ENCODE measurements at places on chromosomes 16 and 17.

- no peak for DNase-seq
These were observed 15.4 kb upstream of the ARHGAP17 start for GRCh38 chr16:25030420-25031131.

DNA sequence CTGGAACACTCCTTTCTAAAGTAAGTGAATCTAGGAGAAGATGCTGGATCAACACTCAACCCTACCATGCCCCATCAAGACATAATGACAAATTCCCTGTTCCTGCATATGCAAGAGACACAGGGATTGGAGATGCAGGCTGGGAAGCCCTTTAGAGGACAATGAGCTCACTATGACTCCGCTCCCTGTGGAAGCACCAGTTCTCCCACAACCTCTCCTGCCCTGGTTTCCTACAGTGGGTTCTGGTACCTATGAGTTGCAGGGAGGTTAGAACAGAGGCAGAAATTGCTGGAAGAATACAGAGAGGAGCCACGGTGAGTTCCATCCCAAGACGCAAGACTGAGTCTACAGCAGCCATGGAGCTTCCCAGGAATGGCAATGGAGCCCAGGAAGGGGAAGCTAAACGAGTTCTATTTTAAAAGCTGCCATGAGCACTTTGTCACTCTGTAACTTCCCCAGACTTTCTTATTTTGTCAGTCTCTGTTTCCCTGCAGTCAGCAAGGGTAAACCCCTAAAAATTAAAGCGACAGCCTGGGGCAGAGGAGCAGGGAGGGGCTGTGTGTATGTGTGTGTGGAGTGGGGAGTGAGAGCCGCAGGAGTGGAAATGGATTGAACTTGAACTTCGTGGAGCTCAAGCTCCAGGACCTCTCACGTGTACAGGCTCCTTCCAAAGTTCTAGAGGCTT lies 42.3 kb upstream of the PIK3R6 start:
- DNase-seq, result no peak

- no peak for DNase-seq
These were observed 755.4 kb downstream of the KCNJ2 start for GRCh38 chr17:70924776-70925175.

DNA sequence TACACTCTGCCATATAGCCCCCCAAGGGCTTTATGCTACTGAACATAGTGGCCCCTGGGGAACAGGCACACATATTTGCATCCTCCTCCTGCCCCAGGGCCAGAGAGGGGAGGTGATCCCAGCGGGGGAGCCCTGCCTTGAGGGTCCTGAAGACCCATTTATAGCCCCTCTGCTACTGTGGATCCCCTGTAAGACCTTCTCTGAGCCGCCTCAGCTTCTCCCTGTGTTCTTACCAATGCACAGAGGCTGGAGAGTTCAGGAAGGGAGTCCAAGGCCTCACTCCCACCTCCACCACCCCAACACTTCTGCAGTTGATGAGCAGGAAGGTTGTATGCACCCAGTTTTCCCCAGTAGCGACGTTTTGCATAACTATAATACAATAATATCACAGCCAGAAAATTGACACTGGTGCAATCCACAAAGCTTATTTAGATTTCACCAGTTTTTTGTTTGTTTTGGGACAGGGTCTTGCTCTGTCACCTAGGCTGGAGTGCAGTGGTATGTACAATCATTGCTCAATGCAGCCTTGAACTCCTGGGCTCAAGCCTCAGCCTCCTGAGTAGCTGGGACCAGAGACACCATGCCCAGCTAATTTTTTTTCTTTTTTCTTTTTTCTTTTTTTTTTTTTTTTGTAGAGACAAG lies 1.3 kb upstream of the FAM83G start:
- no peak for DNase-seq

GRCh38 chr16:89096768-89097391 lies 3.2 kb downstream of the ACSF3 start:
- DNase-seq, result no peak

GRCh38 chr16:85850344-85850880 lies 48.5 kb upstream of the IRF8 start:
- no peak for DNase-seq

- DNase-seq, result no peak
These were observed 42.0 kb upstream of the KSR1 start for GRCh38 chr17:27414271-27414670.

DNA sequence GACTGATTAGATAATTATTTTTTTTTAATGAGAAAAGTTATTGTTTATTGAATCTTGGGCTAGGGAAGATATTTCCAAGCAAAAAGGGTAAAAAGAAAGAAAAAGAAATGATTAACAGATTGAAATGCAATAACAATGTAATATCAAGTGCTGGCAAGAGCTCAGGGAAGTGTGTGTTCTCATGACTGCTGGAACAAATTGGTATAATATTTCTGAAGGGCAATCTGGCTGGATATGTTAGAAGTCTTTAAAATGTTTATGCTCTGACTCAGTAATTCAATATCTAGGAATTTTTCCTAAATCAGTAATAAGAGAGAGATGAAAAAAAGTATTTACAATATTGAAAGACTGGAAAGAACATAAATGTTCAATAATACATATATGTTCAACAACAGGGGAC lies 7.6 kb upstream of the ZNF624 start:
- no peak for DNase-seq

DNA sequence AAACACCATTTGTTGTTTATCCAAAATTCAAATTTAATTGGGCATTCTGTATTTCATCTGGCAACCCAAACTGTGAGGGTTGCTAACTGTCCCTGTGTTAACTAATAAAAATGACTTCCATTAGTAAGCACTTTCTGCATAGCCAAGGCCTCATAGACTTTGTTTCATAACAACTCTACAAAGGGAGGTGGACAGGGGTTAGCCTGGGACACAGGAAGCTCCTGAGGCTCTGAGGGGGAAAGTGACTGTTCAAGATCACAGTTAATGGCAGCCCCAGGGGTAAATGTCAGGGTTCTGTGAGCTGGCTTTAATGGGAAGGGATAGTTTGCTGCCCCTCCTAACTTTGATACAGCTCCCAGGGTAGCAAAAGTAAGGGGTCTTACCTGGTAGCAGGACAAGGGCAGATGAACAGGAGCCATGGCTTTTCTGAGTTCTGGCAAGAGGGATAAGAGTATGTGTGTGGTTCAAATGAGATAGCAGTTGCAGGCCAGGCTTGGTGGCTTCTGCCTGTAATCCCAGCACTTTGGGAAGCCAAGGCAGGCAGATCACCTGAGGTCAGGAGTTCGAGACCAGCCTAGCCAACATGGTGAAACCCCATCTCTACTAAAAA lies 2.2 kb downstream of the HEATR9 start:
- DNase-seq, result no peak

GRCh38 chr16:28820016-28820415 lies 2.8 kb upstream of the ATXN2L start:
- DNase-seq, result no peak

- DNase-seq, result no peak
These were observed 183.5 kb downstream of the SEC14L1 start for GRCh38 chr17:77324227-77324626.

DNA sequence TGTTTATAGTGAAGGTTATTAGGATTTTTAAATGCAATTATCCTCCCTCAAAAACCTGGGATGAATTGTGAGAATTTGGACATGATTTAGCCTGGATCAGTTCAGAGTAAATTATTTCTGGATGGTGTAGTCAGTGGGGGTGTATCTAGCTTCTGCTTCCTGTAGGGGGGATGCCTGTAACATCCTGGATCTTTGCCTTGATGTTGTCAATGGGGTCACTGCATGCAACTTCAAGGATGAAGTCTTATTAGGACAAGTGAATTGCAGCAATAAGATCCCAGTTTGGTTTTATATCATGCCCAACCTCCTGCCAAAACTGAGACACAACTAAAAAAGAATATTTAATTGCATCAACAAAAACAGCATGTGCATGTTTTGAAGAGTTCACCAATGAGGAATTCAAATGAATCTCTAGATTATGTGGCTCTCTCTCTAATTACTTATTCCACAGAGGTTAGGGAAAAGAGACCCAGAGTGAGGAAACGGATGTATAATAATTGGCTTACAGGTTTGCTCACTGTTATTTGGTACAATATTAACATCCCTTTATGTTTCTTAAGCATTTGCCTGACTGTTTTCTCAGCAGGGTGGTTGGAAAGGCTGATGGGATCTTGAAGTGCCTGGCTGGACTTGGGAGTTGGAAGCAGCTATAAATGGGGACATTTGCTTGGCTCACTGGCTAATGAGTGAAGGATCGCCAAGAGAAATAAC lies 159.8 kb downstream of the HS3ST3B1 start:
- no peak for DNase-seq

GRCh38 chr16:11168386-11169051 lies 87.5 kb downstream of the SOCS1 start:
- DNase-seq, result no peak

- DNase-seq, result no peak
These were observed 33.0 kb upstream of the GUCY2D start for GRCh38 chr17:7969433-7969832.

- DNase-seq, result no peak
These were observed 8.4 kb downstream of the MAF start for GRCh38 chr16:79592186-79592585.

GRCh38 chr17:60371818-60372510 lies 20.0 kb downstream of the USP32 start:
- no peak for DNase-seq

GRCh38 chr17:6489016-6489550 lies 44.8 kb downstream of the PIMREG start:
- no peak for DNase-seq

DNA sequence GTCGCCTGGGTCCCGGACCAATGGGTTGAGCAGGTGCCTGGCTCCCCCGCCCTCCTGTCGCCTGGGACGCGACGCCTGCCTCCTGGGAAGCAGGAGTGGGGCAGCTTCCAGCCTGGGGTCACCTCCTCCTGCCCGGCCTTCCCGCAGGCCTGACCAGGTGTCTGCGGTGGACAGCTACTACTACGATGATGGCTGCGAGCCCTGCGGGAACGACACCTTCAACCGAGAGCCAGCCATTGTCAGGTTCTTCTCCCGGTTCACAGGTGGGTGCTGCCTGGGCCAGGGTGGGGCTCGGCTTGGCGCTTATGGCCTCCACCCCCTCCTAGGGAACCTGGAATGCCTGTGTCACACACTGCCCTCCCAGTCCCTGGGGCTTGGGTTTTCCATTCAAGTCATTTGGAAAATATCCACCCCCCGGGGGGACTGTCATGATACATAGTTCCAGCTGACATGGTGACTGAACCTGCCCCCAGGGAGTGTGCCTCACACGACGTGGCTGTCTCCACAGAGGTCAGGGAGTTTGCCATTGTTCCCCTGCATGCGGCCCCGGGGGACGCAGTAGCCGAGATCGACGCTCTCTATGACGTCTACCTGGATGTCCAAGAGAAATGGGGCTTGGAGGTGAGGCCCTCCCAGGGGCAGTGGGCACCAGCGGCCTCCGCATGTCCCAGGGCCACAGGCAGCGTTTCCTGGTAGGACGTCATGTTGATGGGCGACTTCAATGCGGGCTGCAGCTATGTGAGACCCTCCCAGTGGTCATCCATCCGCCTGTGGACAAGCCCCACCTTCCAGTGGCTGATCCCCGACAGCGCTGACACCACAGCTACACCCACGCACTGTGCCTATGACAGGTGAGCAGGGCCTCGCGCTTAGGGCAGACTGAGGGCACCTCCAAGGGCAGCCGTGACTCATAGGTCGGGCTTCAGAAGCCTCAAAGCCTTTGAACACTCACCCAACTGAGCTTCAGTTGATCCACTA lies 2.3 kb downstream of the DNASE1 start:
- DNase-seq, result no peak

DNA sequence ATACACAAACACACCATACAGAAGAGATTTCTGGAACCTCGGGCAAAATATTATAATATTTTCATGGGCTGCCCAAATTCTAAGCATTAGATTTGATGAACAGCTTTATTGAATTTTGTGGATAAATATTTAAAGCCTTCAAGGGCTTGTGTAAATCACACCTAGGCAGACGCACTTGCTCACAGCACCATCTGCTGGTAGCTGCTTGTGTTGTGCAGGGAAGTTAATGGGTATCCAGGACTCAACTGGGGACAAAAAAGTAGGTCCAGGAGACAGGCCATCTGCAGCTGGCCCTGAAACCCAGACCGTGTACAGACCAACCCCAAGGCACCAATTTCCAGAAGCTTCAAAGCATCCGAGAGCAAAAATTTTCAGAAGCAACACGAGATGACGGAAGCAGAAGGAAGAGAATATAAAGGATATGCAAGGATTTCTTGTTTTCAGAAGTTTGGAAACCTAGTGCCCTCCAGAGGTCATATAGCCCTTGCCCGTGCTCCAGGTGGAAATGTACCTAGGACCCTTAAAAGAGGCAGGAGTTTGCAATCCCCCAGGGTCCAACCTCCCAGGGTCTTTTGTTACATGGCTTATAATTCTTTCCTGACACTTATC lies 140.0 kb downstream of the CHD9NB start:
- DNase-seq, result no peak

DNA sequence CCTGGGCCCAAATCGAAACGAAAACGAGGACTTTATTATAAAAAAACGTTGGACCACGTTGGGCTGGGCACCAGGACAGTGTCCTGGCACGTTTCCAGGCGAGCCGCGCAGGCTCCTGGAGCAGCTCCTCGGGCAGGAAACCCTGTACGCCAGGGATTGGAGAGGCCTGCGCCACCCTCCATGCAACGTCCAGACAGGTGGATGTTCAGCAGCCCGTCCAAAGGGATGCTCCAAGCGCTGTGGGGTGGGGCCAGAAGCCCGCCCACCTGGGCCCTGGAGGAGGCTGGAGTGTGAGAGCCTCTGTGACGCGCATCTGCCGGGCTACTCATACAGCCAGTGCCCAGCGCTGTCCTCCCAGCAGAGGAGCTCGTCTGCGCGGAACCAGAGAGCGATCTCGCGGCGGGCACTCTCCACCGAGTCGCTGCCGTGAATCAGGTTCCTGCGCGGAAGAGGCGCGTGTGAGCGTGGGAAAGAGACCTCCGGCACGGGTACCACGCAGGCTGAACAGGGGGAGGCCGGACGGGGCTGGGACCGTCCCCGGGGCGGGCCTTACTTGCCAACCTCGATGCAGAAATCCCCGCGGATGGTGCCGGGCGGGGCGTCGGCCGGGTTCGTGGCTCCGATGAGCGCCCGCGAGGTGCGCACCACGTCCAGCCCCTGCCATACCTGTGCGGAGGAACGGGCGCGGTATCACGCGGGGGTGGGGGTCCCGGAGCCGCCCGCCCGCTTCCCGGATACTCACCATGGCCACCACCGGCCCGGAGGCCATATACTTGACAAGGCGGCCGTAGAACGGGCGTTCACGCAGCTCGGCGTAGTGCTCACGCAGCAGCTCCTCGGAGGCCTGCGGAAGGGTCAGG lies 785 bp downstream of the NME3 start:
- peak; percentile 57 for DNase-seq

- no peak for DNase-seq
These were observed 74.5 kb downstream of the MYH10 start for GRCh38 chr17:8556074-8556473.

GRCh38 chr17:63113167-63113566 lies 147.1 kb downstream of the TANC2 start:
- DNase-seq, result no peak

DNA sequence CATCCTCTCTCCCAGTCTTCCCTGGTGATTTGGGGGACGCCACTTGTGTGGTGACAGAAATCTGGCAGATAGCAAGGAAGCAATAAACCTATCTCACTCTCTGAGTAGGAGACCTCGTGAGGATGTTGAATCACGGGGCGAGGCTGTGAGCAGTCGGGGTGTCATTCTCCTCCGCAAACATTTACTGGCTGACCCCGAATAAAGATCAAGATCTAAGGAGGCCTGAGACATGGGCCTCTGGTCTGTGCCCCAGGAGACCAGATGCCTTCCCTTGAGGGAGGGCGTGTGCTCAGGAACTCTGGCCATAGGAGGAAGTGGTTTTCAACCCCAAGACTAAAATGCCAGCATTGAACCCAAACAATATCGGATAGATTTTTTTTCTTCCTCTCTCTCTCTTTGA lies 53.1 kb downstream of the FOXL1 start:
- DNase-seq, result no peak
